ACHN (cell line): ENCODE measurements at places on chromosomes 2 and 18.

- DNase-seq: no peak
These were observed 19.3 kb upstream of the MC2R start for GRCh38 chr18:13934676-13935075.

GRCh38 chr2:224837558-224837957 is 121.4 kb upstream of the CCDC195 start:
- peak; percentile 82 for DNase-seq

- DNase-seq: peak; percentile 79
These were observed 53.4 kb downstream of the LIMS1 start for GRCh38 chr2:108587621-108588020.

DNA sequence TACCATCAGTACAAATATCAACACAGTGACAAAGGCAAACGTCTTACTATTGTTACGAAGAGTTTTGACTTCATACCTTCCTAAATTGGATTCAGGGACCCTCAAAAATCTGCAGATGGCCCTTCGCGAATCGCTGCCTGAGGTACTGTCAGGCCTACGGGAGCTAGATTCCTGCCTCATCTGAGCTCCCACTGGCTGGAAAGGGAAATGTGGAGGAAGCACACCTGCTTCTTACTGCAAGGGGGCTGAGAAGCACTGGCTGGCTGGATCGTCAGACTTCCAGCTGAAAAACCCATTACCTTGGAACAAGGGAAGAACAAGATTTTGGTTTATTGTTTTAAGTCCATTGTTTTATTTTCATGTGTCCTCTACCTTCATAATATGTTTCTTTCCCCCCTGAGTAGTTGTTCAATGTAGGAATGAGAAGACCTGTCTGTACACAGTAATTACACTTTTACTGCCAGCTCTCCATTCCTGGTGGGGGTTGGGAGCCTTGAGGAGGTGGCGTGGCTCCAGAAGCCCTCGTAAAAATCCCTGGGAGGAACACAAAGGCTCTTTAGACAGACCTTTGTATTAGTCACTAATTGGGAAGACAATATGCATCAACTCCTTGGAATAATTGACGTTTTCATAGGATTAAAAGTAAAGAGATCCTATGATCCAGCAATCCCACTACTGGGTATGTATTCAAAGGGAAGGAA is 124.1 kb upstream of the NOSTRIN start:
- DNase-seq: no peak

DNA sequence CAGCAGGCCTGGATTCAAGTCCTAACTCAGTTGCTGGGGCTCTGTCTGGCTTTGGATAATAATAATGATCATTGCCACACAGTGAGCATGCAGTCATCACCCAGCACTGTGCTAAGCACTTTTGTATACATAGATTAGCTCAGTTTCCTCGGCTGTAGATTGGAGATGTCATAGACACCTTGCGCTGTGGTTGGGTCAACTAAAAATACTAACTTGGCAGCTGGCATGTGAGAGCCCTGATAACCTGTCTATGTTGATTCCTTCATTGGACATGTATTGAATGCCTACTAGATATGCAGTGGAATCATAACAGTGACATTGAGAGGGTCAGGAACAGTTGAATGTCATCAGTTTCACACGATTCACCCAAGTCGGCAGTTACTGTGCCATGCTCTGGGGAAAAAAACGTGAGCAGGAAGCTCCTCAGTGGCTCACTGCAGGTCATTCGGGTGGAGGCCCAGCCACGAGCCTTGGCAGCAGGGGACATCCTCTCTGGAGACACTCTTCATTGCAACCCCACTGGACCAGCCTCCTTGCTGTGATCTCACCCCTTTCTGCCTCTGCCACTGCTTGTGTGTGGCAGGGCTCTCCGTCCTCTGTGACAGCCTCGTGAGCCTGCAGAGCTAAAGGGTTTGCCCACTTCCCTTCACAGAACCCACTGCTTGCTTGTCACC is 85.3 kb downstream of the NPAS2 start:
- DNase-seq: no peak

GRCh38 chr18:44887227-44887631 is 206.5 kb downstream of the SETBP1 start:
- DNase-seq: no peak

DNA sequence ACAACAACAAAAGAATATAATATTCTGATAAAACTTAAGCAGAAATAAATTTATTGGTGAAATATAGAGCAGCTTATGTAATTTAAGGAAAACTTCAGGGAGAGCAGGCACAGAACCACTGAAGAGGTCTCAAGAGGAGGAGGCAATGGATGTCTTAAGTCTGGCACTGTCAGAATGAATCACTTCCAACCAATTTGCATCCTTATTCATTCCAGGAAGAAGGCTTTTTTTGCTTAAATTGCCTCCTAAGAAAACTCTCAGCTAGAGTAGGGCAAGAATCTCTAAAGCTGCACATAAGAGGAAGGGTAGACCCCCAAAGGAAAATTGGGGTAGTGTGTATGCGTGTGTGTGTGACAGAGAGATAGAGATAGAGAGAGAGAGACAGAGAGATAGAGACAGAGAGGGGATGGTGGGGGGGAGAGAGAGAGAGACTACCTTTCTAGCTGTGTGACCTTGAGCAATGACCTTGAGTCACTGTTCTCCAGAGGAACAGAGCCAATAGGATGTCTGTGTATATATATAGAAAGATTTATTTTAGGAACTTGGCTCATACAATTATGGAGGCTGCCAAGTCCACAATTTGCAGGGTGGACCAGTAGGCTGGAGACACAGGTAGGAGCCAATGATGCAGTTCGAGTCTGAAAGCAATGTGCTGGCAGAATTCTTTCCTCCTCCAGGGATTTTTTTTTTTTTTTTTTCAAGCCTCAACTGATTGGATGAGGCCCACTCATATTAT is 96.4 kb upstream of the LINC00305 start:
- no peak for DNase-seq

- DNase-seq: no peak
These were observed 72.7 kb downstream of the NEB start for GRCh38 chr2:151661625-151662024.

DNA sequence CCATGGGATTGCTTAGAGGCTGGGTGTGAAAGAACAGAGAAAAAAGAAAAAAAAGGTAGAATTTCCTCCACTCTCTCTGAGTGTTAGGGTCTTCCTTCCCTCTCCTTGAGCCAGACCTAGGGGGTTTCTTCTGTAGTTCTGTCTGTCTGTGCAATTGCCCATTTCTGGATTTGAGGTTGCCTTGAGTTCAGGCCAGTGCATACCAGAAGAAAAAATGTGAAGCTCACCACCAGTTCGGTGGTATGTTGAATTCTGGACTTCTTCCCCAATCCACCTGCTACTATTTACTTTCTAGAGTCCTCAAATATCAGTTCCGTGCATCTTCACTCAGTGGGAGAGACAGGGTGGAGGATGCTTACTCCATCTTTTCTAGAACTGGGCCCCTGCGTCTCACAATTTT is 15.3 kb upstream of the SELENOI start:
- no peak for DNase-seq

DNA sequence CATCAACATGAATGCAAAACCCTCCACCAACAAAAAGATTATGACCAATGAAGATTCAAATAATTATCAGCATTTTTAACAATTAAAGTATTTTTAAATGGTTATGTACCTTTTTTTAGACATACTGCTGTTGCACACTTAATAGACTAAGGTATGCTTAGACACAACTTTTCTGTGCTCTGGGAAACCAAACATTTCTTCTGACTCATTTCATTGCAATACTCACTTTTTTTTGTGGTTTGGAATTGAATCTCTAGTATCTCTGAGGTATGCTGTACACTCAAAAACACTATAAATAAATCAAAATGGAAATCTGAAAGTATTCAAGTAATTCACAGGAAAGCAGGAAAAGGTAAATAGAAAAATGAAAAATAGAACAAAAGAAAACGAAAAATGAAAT is 247.9 kb upstream of the POU3F3 start:
- DNase-seq: no peak

DNA sequence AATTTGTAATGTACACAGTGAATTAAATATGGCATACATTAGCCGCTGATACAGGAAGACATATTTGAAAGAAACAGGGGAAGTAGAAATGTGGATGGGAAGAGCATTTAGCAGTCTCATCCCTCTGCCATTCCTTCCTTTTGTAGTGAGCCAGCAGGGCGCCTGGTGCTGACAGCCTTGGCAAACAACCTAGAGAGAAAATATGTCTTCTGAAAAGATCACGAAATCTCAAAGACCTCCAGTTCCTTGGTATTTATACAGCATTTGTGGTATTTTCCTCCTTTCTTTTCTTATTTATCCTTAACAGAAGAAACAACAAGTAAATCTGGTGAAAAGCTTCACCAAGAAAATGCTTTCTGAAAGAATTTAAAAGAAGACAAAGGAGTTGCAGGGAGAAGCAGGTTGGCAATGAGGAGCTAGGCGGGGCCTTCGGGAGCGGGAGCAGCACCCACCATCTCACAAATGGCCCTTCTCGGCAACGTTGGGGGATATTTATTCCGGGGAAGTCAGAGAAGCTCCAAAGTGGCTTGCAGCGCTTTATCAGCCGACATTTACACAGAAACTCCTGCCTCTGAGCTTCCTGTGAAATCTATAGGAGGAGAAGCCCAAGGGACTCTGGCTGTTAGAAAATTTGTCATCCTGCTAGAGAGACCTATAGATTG is 406.1 kb upstream of the NRP2 start:
- no peak for DNase-seq

- peak; percentile 66 for DNase-seq
These were observed 27.5 kb downstream of the ZNF638 start for GRCh38 chr2:71358931-71359671.
